ENCODE measurements at places on chromosomes 5 and 9.
A peak's percentile ranks its signal among the peaks of the same experiment; 100 is the strongest.

DNA sequence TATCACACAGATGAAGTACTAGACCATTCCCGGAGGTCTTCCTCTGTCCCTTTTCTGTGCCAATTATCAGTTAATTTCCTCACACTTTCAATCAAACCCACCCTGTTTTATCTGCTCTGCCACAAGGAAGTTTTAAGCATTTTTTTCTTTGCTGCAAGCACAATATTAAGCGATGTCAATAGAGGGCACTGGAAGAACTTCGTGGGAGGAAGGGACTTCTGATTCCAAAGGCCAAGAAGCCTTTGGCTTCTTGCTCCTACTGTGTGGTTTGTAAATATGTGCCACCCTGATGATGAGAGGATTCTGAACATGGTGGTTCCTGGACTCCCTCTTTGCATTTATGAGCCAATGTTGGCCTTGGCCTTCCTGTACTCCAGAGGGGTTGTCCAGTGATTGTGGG is 1712.5 kb upstream of the C9orf72 start:
- no peak for DNase-seq

- no peak for DNase-seq
Observed at GRCh38 chr5:109486200-109486804, 76.5 kb upstream of the PJA2 start.

DNA sequence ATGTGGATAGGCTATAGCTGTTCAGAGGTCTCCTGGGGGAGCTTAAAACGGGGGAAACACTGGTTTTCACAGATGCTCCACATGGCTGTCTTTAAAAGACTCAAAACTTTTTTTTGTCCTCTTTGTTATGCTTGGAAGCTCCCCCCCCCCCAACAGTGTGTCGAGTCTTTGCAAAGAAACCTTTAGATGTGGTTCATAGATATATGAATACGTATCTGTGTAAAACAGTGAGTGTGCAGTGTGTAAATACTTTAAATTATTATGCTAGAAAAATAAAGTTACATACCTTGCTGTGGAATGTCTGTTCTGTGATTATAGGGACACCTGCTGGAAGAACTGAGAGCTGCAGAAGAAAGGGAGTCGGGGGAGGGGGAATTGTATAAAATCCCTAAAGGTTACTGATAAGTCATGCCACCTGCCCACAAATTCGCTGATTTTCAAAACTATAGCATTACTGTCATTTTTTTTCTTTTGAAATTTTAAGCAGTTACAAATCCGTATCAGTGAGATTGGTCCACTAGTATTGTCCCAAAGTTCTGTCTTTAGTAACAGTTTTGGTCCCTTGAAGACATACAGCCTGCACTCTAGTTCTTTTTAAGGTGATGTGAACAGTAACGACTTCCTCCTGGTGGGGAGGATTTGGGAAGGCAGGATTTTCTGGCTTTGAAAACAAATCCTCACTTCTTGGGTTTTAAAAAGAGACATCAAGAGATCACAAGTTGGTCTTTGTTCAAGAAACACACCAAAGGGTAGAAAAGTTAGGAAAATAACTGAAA is 22.9 kb downstream of the RGMB start:
- DNase-seq, result peak; percentile 39

DNA sequence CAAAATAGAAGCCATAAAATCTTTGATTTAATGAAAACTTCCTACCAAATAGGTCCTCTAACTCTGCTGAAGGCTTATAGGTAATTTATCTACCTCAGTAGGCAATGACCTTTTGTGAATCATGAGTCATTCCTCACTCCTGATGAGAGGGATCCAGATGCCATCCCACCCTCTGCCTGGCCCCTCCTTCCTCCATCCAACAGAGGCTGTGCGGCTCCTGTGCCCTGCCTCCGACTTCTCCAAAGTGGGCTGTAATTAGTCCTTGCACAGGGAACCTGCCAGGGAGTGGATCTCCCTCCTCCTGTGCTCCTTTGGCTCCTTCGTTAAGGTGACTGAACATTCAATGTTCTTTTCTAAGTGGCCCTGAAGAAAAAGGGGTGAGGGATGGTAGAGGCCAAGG is 213.9 kb upstream of the TBCA start:
- no peak for DNase-seq

DNA sequence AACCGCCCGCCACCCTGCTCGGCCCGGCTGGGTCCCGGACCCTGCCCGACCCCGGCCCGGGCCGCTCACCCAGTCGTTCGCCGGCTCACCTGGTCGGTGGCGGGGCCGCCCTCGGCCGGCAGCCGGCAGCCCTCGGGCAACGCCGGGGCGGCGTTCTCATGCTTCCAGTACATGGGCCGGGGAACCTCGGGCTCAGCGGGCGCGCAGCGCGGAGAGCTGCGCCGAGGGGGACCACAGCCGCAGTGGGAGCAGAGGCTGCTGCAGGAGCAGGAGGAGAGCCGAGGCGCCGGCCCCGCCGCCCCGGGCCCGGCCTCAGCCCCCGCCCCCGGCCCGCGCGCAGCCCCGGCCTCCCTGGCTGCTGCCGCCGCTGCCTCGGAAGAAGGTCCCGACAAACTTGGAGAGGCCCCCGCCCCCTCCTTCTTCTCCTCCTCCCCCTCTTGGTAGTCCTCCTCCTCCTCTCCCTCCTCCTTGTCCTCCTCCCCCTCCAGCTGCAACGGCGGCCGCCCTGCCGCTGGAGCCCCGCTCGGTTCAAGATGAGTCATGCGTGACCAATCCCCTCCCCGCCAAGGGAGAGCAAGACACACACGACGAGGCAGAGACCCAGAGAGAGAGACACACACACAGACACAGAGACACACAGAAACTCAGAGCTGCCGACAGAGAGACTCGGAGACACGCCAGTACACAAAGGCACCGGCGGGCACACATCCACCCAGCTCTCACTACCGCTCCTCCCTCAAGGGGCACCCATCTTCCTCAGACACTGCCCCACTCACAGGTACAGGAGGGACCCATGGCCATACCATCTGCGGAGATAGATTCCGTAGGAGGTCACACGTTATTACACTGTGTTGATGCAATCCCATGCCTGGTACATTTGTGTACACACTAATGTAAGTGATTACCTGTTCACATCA is at the start of gene LHX6:
LHX6 (minus strand) TSS at position 390 of the 917 bp plus-strand sequence; CDS start at position 173, 217 bp downstream.
- no peak for DNase-seq

- no peak for DNase-seq
Observed at GRCh38 chr9:123389070-123389469, 33.1 kb downstream of the CRB2 start.

- DNase-seq, result no peak
Observed at GRCh38 chr9:92186631-92187030, 71.4 kb upstream of the SPTLC1 start.

DNA sequence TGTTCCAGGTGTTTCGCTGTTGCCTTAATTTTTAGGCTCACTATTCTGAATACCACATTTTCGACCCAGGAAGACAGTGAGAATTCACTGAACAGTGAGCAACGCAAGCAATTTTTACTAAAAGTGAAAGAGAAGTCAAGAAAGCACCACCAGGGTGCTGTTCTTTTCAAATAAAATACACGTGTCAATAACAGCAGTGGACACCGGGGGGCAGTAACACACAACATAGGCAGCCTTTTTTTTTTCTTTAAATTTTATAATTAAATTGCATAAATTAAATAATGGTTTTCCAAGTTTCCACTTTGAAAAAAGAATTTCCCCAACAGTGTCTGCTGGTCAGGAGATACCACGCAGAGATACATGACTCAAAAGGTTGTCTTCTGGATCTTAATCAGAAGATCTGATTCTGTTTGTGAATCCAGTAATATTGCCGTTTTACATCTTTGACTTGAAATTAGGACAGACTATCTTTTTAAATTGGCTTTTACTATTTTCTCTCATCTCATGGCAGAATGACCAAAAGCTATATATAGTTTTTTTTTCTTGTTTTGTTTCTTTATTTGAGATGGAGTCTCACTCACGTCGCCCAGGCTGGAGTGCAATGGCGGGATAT is 47.1 kb upstream of the SH3GL2 start:
- DNase-seq, result no peak

DNA sequence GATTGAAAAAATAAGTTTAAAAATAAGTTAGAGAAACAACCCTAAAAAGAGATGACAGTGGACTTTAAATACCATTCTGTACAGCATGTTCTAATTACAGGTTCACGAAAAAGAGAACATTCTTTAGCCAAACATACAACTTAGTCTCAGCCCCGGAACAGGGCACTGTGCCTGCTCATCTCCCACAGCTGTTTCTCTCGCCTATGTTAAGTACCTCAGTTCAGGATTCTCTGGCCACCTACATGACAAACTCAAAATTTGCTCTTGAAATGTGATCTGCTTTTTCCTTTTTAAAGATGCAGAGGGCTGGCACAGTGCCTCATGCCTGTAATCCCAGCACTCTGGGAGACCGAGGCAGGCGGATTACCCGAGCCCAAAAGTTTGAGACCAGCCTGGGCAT is 52.3 kb downstream of the MYO10 start:
- no peak for DNase-seq

DNA sequence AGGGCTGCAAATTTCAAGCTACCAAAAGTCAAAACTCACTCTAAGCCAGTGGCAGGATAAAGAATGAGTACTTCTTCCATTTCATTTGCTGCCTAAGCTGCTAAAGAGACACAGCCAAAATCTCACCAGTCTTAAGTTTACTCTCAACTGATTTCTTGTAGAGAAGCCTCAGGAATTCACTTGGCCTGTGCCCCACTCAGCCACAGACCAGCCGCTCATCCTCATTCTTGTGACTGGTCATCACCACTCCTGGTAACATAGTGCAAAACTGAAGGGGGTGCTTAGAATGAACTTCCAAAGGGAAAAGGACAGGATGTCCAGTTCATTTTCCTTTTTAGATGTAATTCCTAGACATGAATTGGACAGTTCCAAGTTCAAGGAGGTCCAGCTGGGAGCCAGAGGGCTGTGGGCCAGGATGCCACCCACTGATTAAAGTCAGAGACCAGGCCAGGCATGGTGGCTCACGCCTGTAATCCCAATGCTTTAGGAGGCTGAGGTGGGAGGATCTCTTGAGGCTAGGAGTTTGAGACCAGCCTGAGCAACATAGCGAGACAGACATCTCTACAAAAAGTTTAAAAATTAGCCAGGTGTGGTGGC is 72.7 kb upstream of the RANBP3L start:
- no peak for DNase-seq

DNA sequence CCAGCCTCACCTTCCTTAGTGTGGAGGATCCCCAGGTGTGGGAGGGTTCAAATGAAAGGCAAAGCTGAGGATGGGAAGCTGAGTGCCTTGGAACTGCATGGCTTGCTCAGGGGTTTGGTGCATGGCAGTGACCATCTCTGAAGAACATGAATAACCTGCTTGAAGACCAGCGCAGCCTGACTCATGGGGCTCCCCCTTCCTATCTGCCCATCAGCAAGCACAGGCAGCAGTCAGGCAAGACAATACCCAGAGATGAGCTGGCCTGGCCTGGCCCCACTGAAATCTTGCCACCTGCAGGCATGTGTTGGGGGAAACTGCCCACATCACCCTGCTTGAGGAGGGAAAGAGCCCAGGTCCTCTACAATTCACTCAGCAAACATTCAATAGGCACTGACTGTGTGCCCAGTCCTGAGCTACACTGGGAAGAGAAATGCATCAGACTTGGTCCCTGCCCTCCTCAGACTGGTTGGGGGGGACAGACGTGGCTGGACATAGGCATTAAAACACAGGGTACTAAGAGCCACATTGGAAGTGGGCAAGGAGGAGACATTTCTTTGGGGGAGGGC is 105.0 kb upstream of the ALDH1B1 start:
- no peak for DNase-seq

GRCh38 chr5:57174890-57175510 is 1.1 kb downstream of the GPBP1 start:
- DNase-seq, result no peak
